Large intestine (tissue), 12 donors: ENCODE measurements at places on chromosomes 16 and 17. TPM values are rescaled to one million over a fixed set of nuclear protein-coding genes. Genes with fewer than 3 reads are reported as not detected.

- peak; percentile 69 for DNase-seq
Measured at GRCh38 chr17:27496437-27496943, 40.2 kb downstream of the KSR1 start.

- no peak for DNase-seq
Measured at GRCh38 chr17:53950207-53950857, 127.6 kb downstream of the KIF2B start.

- no peak for DNase-seq
Measured at GRCh38 chr17:62713086-62713881, 85.8 kb downstream of the MRC2 start.

DNA sequence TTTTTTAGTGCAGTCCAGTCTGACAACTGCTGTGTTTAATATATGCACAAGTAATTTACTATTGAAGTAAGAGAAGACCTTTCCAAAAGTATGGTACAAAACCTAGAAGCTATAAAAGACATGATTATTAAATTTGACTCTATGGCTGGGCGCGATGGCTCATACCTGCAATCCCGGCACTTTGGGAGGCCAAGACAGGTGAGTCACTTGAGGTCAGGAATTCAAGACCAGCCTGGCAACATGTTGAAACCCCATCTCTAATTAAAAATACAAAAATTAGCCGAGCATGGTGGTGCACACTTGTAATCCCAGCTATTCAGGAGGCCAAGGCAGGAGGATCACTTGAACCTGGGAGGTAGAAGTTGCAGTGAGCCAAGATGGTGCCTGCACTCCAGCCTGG lies 41.4 kb upstream of the VWA3A start:
- no peak for DNase-seq

DNA sequence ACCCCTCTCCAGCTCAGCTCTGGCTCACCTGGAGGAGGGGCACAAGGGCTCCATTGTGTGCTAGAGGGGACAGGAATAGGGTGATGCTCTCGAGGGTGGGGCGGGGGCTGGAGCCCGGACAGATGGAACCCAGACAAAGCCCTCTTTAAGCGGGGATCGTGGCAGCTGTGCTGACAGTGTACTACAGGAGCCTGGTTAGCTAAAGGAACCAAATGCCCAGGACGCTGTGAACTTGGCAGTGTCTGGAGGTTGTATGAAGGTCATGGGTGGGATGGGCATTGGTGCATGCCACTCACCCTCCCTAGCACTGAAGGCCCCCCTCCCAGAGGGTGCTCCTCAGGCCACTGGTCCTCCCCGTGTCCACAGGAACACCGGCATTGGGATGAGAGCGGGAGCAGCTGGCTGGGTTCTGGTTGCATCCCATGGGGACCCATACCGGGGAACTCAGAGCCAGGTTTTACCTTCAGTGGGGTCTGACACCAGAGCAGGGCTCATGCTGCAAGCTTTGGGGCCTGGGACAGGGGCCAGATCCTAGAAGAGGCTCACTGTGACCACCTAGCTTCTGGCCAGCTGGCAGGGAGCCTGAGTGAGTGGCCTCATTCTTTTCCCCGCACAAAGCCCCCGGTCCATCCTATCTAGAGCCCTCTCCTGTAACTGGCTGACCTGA lies 11.9 kb downstream of the KIF19 start:
- no peak for DNase-seq

- DNase-seq, result peak; percentile 74
Measured at GRCh38 chr16:80931801-80932707, 74.6 kb downstream of the CMC2 start.

GRCh38 chr17:16463358-16464302 lies 28.4 kb downstream of the LRRC75A start:
- peak; percentile 77 for DNase-seq

- DNase-seq, result no peak
Measured at GRCh38 chr16:51884773-51885172, 662.2 kb downstream of the TOX3 start.

GRCh38 chr17:7940034-7940433 lies 8.0 kb downstream of the CNTROB start:
- DNase-seq, result no peak

DNA sequence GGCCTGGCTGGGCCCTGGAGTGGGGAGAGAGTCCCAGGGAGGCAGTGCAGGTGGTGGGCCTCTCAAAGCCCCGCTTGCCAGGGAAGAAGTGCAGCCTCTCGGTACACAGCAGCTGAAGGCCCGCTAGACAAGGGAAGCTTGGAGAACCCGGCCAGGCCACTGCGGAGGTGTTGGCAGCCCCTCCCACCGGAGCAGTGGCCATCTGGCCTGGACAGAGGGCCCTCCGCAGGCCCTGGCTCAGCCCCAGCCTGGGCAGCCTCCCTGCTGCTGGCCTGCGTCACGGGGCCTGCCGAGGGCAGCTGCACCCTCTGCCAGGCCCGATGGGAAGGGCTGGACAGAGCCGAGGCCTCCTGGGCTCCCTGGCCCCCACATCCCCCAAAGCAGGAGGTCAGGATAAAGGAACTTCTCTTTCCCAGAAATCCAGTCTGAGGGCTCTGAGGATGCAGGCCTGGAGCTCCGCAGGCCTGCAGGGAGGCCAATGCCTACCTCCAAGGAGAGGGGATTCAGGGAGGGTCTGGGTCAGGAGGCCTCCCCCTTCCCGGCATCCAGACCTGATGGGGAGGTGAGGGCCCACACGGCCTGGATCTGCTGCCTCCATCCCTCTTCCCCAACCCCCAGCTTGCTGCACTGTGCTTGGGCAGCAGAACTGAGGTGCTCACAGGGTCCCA lies 4.3 kb downstream of the SPPL2C start:
- no peak for DNase-seq

Gene CSH1
- 0.30 TPM for polyA plus RNA-seq

Gene ANKRD40CL
- polyA plus RNA-seq, result 28.4 TPM

Gene ZNF469
- 1.0 TPM for polyA plus RNA-seq

Gene SPATA22
- polyA plus RNA-seq, result not detected

Gene TBCD
- 81.9 TPM for polyA plus RNA-seq

Gene WNT9B
- polyA plus RNA-seq, result not detected
